ENCODE measurements at places on chromosomes 2 and 18.

DNA sequence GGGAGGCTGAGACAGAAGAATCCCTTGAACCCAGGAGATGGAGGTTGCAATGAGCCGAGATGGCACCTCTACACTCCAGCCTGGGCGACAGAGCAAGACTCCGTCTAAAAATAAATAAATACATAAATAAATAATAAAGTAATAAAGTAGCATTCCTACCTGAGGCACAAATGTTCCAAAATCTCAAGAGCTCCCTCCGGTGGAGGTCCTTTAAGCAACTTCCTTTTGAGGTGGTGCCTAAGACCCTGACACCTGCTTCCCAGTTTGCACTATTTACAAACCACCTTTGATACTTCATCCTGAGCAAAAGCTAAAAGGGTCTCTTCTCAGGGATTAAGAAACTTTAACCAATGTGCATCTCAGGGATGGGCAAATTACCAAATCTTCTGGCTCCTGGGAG is 505.1 kb downstream of the CNTNAP5 start:
- DNase-seq = no peak

DNA sequence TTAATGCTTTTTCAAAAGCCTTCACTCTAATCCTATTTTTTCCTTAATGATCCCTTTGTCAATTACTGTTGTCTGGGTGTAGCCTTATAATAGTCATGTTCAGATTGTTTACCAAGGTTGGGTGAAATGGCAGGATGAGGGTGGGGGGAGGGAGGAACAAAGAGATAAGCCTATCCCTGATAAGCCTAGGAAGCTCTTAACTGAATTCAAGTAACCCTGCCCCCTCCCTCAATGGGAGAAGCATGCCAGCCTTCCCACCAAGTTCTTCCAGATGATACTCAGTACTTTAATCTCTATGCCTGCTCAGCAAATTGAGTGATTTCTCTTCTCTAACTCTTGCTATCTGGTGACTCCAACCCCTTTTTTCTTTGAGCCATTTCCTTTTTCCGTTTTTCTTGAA is 180.3 kb upstream of the ETAA1 start:
- no peak for DNase-seq

DNA sequence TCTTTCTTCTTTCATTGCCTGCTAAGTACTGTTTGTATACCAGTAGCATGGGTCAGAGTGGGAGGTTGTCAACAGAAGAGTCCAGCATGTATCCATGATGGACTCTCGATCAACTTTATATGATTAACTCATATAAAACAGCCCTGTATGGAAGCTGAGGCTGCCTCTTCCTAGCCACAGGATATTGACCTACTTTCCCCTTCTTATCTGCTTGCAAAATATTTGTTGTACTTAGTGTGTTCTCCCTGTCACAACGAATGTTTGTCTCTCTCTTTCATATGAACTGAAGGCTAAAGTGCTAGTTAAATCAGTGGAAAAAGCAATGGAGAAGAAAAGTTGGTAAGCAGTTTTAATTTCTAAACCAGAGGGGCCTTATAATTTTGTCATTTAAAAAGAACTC is 17.8 kb downstream of the MYO1B start:
- DNase-seq = no peak

DNA sequence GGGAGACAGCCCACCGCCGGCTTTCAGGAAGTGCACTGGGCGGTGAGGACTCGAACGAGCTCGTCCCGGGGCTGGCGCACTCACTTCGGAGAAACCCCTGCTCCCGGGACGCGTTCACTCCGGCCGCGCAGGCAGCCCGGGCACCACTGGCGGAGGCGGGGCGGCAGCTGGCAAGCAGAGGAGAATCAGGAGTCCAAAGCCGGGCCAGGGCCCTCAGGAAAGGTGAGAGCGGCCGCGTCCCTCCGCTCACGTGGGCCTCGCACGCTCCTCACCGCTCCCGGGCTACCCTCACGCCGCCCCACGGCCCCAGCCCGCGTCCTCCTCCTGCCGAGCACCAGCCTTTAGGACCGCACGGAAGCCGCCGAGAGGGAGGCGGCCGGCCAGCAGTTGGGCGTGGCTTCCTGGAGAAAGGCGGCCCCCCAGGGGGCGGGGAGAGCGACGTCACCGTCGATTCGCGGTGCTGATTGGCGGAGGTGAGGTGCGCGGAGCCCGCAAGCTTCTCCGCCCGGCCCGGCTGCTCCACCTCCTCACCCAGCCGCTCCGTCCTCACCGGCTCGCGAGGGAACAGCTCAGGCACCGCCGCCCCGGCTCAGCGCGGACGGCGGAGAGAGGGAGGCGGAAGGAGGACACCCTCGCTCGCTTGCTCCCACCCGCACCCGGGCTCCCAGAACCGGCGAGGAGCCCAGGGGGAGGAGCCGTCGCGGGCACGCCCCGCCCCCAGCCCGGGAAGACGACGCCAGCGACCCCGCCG is at the start of gene ZCCHC2:
Gene ZCCHC2, plus strand, starts transcription at position 522 of the 751 bp plus-strand sequence. CDS start 400 bp downstream, outside the sequence.
- DNase-seq = peak; percentile 78

- no peak for DNase-seq
These were observed 52.2 kb downstream of the NGEF start for GRCh38 chr2:232960862-232961261.

- DNase-seq = no peak
These were observed 495 bp upstream of the ASIC4 start for GRCh38 chr2:219513787-219514186.

- DNase-seq = no peak
These were observed 93.3 kb upstream of the ASAP2 start for GRCh38 chr2:9113262-9113661.

GRCh38 chr2:227161947-227162346 is 2.1 kb downstream of the COL4A4 start:
- DNase-seq = no peak

DNA sequence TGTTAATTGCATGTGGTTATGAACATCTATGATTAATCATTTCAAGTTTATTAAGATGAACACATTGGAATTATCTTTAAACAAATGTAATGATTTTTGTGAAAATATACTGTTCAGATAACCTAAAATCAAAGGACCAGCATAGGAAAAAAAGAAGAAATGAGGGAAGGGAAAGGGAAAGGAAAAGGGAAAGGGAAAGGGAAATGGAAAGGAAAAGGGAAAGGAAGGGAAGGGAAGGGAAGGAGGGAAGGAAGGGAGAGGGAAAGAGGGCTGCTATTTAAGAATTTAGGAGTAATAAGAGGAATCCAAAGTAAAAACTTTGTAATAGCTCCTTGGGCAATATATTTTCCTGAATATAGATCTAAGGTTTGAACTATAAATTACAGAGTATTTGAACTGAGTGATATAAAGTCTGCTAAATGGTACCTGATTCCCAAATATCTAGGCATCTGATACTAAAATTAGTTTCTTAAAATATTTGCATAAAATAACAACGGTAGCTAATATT is 726.3 kb downstream of the EPHA4 start:
- no peak for DNase-seq

GRCh38 chr2:136764452-136765255 is 691 bp upstream of the THSD7B start:
- peak; percentile 7 for DNase-seq

GRCh38 chr2:232872826-232873225 is 2.8 kb downstream of the SNORC start:
- no peak for DNase-seq

GRCh38 chr2:67613227-67613626 is 216.1 kb downstream of the ETAA1 start:
- no peak for DNase-seq

GRCh38 chr2:164388511-164388910 is 232.8 kb downstream of the GRB14 start:
- DNase-seq = no peak

DNA sequence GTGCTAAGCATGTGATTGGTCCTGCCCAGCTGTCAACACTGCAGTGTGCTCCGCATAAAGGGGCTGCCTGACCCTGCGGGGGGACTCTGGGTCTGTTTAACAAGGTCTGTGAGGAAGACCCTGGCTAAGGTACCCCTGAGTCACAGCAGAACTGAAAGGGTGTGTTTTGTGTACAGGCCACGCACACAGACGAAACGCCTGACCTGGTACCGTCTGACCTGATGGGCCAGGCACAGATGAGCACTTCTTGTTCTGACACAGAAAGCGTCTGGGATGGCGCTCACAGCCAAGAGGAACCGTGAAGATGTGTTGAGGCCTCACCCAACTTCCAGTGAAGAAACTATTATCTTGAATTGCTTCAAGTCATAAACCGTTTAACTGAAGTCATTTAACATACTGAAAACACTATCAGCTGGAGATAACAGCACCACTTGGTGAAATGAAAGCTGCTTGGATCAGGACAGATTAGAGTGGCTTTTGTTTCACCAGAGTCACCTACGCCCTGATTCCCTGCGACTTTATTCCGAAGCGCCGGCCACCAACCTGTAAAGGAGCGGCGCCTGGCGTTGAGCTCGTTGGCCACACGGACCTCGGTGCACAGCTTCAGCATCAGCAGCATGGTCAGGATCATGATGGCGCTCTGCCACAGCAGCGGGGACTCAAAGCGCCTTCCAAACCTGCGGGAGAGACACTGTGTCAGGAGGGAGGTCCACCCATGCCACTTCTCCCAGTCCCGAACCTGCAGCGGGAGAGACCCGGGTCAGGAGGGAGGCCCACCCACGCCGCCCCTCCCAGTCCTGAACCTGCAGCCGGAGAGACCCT is 8.5 kb downstream of the SLC66A2 start:
- DNase-seq = no peak

DNA sequence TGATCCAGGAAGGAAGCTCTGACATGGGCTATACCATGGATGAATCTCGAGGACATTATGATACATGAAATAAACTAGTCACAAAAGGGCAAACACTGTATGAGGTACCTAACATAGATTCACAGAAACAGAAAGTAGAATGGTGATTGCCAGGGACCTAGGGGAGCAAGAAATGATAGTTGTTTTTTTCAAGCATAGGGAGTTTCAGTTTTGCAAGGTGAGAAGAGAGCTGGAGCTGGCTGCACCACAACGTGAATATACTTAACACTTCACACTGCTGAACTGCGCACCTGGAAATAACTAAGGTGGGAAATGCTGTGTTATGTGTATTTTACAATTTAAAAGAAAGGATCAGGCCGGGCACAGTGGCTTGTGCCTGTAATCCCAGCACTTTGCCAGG is 13.2 kb upstream of the AGAP1 start:
- DNase-seq = no peak

DNA sequence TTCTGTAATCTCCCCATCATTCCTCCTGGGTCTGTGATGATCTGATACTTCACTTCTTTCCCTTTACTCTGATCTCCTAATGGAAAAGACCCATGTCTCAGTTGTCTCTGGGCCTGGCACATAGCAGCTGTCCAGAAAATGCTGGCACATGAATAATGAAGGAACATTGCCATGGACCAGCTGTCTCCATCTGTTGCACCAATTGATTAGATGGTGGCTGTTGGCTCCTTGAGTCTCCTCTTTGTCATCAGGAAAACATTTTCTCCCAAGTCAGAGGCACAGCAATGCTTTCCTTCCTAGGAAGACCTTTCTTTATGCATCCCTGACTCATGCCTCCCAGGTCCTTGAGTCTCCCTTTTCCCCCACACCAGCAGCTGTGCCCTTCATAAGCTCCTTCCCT is 286.2 kb upstream of the CXCR4 start:
- DNase-seq = no peak

DNA sequence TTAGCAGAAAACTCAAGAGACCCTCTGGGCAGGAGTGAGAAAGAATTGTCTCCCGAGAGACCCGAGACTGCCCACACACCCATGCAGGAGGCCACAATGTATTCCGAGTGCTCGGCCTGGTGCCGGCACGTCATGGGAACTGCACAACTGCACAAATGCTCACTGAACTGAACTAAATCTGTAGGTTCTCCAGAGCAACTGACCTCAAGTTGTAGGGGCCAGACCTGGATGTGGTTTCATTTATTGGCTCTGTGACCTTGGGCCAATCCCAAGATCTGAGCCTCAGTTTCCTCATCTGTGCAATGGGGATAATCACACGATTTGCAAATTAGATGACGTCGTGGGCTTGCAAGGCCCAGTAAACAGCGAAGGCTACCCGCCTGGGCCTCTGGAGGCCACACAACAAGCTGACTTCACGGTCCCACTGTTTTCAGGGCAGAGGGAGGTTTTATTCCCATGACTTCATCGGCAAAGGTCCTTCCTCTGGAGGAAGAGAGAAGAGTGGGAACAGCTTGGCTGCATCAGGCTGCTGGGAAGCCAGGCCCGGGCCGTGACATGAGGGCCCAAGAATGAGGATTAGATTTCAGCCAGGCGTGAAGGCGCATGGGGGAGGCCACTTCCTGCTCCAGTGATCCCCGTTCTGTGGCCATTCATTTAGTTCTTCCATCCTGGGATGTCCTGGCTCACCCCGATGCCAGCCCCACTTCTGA is 3.6 kb upstream of the ERFE start:
- DNase-seq = no peak

- no peak for DNase-seq
These were observed 99.0 kb upstream of the MCFD2 start for GRCh38 chr2:47014564-47015051.

DNA sequence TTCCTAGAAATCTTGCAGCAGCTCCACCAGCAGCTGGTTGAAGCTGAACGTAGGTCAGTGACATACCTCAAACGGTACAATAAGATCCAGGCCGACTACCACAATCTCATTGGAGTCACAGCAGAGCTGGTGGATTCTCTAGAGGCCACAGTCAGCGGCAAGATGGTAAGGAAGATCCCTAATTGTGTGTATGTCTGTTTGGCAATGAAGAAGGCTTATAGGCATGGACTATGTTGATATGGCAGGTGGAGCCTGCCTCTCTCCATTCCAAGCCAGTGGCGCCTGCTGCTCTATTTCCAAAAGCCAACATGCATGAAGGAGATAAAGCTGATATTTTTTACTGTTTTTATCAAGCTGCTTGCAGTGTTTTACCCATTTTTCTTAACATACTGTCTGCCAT is 36.8 kb downstream of the ARMC9 start:
- DNase-seq = no peak

DNA sequence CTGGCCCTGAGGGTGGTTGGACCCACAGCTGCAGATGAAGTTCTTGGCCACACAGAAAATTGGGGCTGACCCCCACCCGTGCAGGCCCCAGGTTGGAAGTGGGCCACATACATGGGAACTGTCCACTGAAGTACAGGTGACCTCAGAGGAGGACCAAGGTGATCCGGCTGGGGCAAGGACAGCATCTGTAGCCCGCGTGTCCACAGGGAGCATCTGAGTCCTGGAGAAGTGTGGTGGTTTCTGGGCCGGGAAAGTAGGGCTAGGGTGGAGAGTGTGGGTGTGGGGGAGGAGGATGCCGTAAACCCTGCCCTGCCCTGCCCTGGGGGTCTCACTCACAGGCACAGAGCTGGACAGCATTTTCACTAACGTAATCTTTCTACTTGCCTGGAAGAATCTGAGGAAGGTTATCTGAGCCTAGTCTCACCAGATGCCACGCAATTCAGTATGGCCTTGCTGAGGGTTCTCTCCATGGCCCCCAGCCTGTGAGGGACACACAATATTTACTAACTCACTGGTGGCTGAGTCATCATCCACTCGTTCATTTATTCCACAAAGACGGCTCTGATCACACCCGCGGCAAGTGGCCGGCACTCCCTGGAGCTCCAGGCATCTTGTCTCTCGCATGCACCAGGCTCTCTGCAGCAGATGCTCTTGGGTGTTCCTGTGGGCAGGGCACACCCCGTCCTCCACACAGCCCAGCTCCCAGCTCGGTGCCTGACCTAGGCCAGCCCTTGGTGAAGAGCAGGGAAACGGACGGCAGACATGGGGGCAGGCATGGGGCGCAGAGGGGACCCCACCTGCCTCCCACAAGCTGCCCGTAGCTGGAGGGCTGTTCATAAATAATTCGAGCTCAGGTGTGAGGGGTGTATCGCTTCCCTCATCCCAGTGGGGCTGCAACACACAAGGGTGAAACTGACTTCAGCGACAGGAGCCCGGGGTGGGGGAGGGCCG is 51.2 kb downstream of the INHBB start:
- no peak for DNase-seq
